Esophagus squamous epithelium (tissue), 5 donors: ENCODE measurements at places on chromosomes 2 and 18.

GRCh38 chr2:207499114-207499513 is 30.6 kb upstream of the CREB1 start:
- no peak for DNase-seq

DNA sequence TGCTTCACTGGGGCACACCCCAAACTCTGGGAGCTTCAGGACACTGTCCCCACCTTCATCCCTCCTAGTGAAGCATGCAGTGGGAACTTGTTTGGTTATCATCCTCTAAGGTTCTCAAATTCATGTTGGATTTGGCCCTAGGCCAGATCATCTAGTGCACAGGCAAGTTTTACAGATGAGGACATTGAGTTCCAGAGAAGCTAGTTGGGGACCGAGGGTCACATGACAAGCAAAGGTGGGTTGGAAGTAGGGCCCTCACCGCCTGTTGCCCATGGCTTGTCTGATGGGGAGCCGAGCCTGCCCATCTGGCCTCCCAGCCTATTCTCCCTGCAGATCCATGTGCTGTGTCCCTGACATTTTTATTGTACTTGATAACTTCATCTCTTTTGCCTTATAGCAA is 2.8 kb downstream of the PRKCE start:
- DNase-seq, result no peak

DNA sequence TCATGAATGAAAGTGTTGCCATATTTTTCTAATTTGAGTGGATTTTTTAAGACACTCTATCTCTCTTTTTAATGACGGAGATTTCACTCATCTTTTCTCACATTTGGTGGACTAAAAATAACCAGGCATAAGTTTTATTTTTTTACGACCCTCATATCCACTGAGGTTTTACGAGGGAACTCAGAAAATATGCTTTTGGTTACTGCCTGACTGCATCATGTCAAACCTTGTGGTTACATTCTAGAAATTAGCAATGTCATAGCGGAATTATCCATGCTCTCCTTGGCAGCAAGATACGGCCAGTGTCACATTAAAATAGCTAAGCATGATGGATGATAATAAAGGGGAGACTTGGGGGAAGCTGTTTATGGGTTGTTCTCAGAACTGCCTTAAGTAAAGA is 428.6 kb upstream of the FSHR start:
- DNase-seq, result no peak

- no peak for DNase-seq
Measured at GRCh38 chr2:207876842-207877535, 107.3 kb upstream of the FZD5 start.

DNA sequence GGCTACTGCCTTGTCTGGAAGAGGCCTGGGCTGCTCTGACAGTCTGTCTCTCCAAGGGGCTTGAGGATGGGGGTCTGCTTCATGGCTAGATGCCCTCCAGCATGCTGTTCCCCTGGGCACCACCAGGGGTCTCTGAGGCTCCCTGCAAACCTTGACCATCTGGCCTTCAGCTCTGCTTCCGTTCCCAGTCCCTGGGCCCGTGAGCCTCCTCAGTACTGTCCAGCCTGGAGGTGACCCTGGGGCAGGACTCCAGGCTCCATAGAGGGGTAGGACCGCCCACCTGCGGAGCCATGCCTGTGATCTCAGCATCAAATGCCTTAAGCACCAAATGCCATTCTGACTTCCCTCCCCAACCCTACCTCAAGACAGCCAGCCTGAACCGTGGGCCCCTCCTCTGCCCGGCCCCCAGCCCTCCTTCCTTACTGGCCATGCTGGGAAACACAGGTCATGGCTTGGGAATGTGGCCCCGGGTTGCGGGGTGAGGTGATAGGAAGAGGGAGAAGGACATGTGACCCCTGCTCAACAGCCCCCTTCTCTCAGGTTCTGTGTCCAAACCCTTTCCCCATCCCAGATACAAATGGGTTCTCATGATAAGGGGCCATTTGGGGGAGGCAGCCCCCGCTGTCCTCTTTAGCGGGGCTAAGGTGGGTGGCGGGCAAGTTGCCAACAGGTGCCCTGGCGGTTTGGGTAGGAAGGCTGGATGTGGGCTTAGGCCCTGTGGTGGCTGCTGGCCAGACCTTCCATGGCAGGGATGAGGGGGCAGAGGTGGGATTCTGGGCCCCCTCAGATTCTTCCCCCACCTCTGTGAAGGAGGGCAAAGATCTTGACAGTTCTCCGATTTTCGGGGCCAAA is 25.0 kb downstream of the SPEG start:
- no peak for DNase-seq

GRCh38 chr18:80229766-80230745 is 17.3 kb downstream of the PARD6G start:
- no peak for DNase-seq

- no peak for DNase-seq
Measured at GRCh38 chr18:11324956-11325882, 175.8 kb upstream of the PIEZO2 start.

DNA sequence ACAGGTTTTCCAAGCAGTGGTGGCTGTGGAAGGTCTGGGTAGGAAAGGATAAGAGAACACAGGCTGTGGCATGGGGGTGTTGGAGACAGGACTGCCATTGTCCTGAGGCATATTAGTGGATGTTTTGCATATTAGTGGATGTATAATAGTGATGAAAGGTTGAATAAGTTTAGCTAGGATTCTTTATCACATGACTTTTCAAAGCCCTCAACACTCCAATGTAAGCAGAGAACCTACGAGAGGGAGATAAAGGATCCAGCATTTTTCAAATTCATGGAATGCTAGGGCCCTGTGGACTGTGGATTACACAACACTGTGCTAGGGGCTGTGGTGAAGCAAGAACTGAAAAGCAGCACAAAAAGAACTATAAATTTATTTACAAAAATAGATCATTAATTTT is 63.2 kb downstream of the POLE4 start:
- DNase-seq, result no peak

- DNase-seq, result no peak
Measured at GRCh38 chr18:67875060-67875459, 358.5 kb upstream of the DSEL start.

- no peak for DNase-seq
Measured at GRCh38 chr2:225400060-225400511, 576 bp downstream of the NYAP2 start.

GRCh38 chr2:144670738-144671137 is 150.8 kb upstream of the ZEB2 start:
- no peak for DNase-seq

- DNase-seq, result no peak
Measured at GRCh38 chr2:143640826-143641225, 511.6 kb downstream of the ARHGAP15 start.

GRCh38 chr2:76930056-76930744 is 592.0 kb downstream of the LRRTM4 start:
- no peak for DNase-seq

- DNase-seq, result no peak
Measured at GRCh38 chr2:116444256-116444872, 1370.1 kb upstream of the DDX18 start.

- DNase-seq, result no peak
Measured at GRCh38 chr2:80545420-80546210, 241.1 kb upstream of the LRRTM1 start.

DNA sequence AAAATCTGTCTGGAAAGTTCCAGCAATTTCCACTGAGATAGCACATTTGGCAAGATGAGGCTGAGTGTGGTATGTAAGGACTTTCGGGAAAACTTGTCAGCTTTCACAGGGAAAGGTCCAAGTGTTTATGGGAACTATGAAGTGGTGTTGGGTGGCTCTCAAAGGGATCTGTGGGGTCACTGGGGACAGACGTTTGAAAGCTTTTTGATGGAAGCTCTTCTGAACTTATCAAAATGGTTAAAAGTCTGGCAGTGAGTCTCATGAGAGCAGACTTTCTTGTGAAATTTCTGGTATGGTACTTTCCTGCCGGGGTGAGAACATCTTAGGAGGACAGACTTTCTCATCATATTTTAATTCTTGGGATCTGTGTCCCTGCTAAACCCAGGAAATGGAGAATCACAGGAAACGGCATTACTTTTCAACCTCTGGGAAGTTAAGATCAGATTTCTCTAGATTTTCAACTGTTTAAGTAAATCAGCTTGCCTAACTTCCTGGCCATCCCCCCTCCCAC is 546.3 kb upstream of the ZEB2 start:
- no peak for DNase-seq

DNA sequence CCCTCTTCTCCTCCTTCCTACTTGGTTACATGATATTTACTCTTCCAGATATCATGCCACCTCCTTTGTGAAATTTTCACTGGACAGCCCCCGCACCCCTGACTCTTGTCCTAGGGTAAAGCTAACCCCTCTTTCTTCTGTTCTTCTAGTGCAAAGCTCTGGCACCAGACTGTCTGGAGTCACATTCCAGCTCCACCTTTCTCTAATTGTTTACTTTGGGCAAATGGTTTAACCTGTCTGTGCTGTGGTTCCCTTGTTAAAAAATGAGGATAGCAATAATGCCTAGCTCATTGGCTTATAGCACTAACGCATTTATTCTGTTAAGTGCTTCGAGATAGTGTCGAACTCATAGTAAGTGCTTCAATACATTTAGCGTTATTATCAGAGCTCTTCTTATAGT is 306.2 kb downstream of the ALK start:
- DNase-seq, result no peak

- DNase-seq, result no peak
Measured at GRCh38 chr2:27288610-27289009, 6.4 kb downstream of the TRIM54 start.

- no peak for DNase-seq
Measured at GRCh38 chr2:116145031-116145430, 1669.5 kb upstream of the DDX18 start.

DNA sequence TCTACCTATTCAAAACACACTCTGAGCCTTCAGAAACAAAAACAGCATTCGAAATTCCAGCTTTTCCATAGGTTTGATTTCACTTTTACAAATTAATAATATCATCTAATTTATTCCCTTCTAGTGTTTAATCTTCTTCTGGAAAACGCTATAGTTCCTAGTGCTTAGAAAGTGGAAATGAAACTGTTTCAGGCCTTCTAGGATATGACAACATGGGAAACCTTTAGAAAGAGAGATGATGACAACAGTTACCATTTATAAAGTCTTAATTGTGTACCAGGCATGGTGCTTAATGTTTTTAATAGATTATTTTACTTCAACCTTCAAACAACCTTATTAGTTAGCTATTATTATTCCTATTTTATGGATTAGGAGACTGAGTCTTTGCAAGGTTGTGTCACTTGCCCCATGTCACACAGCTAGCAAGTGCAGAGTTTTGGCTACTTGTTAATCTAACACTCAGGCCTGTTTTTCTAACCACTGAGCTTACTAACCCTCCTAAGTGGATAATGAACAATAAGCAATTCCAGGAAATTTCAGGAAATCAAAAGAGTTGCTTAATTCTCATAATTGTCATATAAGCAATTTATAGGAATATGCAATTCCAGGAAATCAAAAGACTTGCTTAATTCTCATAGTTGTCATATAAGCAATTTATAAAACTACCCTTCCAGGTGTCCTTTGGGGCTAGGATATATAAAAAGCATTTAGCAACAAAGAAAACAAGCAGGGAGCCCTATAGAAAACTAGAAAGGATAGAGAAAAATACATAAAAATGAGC is 206.0 kb downstream of the ZNF521 start:
- no peak for DNase-seq

DNA sequence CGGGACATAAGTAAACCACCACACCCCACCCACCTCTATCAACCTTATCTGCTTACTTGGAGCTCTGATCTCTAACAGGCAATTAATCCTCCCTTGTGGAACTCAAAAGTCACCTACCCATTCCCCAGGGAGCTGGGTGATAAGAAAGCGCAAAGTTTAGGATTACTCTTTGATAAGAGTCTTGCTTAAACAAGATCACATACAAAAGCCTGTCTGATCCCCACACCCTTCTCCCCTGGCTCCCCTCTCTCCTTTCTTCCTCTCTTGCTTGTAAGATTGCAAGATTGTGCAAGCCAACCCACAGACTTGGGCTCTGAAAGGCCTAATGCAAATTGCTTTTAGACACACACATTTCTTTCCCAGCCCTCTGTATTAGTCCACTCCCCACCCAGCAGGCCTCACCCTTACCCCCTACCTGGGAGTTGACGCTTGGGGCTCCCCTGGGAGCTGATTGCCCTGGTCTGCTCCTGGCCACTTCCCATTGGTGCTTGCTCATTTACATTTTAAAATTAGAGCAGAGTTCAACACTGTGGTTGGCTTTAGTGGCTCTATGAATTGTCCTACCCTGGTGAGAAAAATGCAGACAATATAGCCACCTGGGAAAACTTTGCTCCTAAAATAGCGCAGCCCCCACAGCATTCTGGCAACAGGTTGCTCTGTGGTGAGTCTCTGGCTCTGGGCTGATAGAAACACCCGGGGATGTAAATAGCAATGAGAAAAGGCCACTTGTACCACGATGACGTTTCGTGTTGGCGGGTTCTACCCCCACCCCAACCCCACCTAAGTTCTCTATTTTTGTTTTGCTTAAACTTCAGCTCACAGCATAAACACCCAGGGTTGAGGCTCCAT is 92.8 kb upstream of the MSH2 start:
- peak; percentile 26 for DNase-seq

- no peak for DNase-seq
Measured at GRCh38 chr18:35466815-35467623, 30.7 kb downstream of the INO80C start.

GRCh38 chr18:13658436-13659204 is 67.7 kb downstream of the FAM210A start:
- DNase-seq, result no peak

DNA sequence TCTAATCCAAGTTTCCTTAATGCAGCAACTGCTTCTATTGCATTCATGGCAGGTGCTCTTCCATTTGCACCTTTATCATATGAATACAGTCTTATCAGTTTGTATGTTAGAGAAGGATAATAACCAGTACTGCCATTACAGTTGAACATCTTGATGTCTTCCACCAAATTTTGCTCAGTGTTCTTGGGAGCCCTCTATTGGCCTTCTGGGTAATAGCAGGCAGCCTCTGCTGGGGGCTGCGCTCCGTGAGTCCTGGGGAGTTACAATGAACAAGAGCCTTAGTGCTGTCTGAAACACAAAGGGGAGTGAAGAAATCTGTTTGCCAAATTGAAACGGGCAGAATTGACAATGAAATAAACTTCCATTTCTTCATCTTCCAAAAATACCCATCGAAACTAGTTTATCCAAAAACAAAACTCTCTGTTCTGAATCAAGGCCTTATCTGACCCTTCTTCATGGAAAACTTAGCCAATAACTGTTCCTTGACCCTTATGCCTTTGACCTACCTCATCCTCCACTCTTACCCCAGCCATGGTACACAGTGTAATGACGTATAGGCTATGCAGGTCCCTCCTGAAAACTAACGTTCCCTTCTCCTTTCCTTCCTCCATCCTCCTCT is 79.9 kb downstream of the ALK start:
- DNase-seq, result no peak

GRCh38 chr2:167404627-167405284 is 516.5 kb downstream of the XIRP2 start:
- DNase-seq, result no peak

GRCh38 chr2:100581277-100581612 is 18.5 kb downstream of the PDCL3 start:
- no peak for DNase-seq

GRCh38 chr2:200378652-200379290 is 72.3 kb downstream of the SPATS2L start:
- DNase-seq, result no peak

- no peak for DNase-seq
Measured at GRCh38 chr2:71566372-71566771, 113.0 kb downstream of the DYSF start.
